ENCODE measurements at places on chromosomes 4 and X.

GRCh38 chr4:45971108-45971507 is 152.7 kb downstream of the GABRG1 start:
- DNase-seq: no peak

GRCh38 chr4:75542824-75543223 is 13.0 kb upstream of the ODAPH start:
- no peak for DNase-seq

- DNase-seq: no peak
Observed at GRCh38 chr4:150216726-150217125, 138.5 kb downstream of the DCLK2 start.

- no peak for DNase-seq
Observed at GRCh38 chrX:135890087-135890585, 3.1 kb downstream of the CT45A10 start.

DNA sequence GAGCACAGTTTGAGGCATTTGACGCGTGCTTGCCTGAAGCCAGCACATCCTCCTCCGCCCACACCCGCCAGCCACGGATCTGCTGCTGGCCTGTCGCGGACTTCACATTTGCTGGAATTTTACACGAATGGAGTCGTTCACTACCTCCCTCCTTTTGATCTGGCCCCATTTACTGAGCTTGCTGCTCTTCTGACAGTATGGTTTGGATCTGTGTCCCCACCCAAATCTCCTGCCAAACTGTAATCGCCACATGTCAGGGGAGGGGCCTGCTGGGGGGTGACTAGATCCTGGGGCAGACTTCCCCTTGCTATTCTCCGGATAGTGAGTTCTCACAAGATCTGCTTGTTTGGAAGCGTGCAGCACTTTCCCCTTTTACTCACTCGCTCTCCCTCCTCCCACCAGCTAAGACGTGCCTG is 19.9 kb upstream of the CPLX1 start:
- DNase-seq: no peak

DNA sequence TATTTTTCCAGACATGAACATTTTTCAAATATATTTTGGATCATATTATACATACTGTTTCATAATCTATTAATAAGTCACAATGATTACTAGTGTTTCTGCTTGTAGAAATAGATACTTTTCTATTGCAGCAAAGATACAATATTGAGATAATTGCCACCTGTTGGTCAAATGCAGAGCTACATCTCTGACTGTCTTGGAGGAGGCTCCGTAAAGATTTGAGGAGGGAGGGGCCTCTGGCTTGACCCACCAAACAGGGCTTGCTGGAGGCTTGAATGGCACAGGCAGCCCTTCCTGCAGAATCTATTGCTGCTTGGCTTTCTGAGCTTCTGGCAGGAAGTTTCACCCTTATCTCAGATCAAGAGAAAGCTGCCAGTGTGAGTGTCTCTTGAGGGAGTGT is 99.3 kb upstream of the ARMCX2 start:
- DNase-seq: peak; percentile 27

DNA sequence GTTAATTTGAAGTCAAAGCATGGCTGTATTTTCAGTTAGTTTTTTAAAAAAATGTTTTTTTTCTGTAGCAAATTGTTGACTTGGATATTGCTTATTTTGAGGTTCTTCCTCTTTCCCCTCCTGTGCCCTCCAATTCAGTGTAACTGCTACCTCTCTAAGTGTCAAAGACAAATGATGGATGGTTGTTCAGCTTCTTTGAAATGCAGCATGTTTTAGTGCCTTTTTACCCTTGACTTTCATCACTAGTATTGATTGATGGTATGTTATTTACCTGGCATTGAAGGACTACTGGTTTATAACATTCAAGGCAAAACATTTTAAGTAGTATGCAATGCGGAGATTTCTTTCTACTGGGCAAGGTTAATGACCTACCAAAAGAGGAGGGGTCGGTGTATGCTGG is 281.0 kb upstream of the FAT1 start:
- no peak for DNase-seq

DNA sequence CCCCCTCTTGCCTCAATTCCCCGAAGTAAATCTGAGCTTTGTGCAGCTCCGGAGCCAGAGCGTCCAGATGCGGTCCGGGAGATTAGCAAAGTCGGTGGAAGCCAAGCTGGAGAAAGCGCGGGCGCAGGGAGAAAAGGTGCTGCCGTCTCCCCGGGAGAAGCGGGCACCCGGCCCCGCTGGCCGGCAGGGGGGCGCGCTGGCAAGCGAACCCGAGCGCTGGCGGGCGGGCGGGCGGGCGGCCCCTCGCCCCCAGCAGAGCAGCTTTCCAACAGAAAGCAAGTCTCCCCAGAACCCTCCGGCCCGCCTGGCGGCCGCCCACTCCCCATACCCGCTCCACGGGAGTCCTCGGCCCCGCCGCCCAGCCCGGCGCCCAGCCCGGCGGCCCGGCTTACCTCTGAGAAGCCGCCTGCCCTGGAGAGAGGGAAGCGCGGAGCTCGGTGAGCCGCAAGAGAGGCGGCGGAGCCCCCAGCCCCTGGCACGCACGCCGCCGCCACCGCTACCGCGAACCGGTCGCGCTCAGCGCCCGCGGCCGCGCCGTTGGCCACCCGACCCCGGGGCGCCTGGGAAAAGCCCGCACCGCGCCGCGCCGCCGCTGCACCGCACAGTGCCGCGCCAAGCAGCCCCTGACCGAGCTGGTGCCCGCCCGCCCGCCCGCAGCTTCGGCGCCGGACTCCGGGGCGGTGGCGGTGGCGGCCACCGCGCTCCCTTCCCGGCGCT is 529 bp upstream of the CITED1 start:
- peak; percentile 28 for DNase-seq

DNA sequence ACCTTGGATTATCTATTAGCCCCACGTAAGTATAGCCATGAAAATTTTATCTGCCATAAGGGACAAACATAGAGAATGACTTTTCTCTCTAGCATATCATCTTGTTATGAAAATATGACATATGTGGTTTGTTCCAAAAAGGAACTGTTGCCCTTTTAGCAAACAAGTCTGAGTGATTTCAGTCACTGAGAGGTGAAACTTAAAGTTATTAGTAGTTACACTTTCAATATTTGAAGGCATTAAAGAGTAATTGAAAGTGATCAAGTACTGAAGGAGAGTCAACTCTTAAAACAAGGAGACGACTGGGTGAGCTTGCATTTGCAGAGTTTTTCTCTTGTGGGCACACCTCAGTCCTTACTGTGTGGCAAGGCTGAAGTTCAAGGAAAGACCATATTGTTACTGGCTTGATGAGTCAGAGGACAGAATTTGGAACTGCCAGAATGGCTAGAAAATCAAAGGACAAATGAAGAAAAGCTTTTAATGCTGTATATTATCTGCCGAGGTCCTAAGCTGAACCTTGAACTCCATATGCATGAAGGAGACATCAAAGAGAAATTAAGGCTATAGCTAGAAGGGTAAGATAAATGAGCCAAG is 205.1 kb upstream of the EMCN start:
- DNase-seq: no peak

DNA sequence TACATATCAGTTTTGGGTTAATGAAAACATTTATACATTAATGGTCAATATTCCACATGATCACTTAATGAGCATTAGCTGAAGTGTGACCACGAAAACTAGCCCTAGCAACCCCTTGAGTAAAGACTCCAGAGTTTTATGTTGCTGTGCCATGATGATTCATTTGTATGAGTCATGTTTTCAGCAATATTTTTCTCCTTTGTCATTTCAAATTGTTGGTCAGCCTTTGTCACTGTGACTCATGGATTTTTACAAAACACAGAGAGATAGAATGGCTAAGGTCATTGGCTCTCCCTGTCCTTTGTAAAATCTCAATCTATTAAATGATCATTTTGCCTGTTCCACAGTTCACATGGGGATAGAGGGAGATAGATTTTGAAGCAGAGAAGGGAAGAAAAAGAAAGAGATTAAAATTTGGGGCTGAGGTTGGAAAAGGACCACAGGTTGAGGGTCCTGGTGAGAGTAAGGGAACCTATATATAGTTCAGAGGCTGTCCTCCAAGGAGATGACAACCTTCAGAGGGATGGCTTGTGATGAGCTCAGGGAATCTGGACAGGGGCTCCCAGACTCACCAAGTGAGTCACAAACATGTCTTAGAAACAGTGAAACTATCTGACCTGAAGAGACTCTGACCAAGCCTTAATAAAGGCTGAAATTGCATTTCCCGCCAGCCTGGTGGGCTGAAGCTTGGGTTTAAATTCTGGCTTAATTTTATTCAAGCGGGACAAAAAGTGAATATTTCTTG is 25.6 kb downstream of the NR0B1 start:
- no peak for DNase-seq

DNA sequence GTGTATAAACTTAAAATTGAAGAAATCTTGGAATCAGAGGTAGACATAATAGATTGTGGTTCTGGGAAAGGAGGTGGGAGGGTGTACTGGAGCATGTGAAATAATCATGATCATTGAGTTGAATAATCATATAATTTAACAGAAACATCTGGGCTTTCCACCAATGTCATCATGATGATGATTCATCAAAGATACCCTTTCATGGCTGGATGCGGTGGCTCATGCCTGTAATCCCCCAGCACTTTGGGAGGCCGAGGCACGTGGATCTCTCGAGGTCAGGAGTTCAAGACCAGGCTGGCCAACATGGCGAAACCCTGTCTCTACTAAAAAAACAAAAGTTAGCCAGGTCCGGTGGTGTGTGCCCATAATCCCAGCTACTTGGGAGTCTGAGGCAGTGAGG is 6.7 kb upstream of the RUFY3 start:
- DNase-seq: no peak

DNA sequence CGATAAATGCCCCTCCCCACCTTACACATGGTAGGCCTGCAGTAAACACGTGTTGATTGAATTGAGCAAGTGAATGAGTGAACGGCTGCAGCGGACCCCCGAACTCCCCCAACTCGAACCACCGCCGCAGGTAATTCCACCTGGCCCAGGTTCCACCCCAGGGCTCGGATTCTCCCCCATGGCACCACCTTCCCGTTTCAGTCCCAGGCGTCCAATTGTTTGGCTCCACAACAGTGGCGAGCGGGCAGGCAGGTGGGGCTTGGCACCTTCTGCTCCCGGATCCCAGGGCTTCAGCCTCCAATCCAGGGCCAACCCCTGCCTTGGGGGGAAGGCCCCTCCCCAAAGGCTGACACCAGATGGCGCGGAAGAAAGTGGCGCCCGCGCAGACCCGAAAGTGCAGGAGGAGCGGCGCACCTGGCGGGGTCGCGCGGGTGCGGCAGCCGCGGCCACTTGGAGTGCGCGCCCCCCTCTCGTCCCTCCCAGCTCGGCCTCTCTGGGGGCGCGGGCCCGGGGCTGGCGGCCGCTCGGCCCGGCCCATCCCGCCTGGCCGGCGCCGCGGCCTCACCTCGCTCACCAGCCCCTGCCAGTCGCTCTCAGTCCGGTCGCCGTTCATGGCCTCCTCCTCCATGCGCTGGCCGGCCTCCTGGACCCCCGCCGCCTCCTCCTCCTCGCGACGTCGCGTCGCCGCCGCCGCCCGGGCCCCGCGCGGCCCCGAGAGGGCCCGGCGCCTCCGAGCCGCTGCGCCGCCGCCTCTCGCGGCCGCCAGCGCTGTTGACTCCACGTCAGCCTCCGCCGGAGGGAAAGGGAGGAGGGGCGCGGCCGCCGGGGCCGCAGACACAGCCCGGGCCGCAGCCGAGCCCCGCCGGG is at the start of gene CCDC149:
TSS of gene CCDC149 (minus strand) at position 791 of the 867 bp plus-strand sequence. CDS start at position 613, 178 bp downstream.
- DNase-seq: peak; percentile 36

GRCh38 chr4:171650543-171650942 is 162.7 kb upstream of the GALNTL6 start:
- peak; percentile 26 for DNase-seq

DNA sequence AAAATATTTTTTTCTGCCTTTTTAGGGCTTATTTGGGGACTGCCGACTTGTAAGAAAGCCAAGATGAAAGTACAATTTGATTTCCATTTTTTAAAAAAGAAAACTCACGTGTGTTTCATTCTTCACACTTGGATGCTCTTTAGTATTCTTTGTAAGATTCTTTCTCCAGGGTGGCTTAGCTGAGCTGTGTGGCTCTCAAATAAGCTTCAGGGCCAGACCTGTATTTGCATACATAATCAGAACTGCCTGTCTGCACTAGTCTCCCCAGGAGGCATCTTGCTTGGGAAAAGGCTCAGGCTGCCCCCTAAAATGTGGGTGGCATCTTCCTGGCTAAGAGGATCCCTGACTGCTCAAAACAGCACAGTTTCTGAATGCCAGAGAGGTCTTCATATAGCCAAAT is 498.4 kb downstream of the MID1IP1 start:
- DNase-seq: no peak

- DNase-seq: no peak
Observed at GRCh38 chr4:88938138-88938537, 118.8 kb downstream of the FAM13A start.

DNA sequence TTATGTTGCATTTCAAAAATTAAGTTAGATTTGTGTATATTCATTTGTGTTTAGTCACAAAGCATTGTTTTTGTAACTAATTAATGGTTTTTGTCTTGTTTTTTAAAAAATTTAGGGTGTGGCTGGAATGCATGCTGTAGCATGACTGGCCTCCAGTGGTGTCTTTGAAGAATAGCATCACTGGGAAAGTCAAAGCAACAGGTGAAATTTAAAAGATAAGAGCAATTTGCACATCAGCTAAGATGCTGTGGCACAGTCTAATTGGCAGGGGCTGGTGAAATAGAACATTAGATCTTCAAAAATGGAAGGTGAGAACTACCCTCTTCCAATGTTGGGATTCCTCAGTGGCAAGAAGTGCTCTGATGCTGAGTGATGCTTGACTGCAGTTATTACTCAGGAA is 45.3 kb downstream of the ANK2 start:
- peak; percentile 17 for DNase-seq

DNA sequence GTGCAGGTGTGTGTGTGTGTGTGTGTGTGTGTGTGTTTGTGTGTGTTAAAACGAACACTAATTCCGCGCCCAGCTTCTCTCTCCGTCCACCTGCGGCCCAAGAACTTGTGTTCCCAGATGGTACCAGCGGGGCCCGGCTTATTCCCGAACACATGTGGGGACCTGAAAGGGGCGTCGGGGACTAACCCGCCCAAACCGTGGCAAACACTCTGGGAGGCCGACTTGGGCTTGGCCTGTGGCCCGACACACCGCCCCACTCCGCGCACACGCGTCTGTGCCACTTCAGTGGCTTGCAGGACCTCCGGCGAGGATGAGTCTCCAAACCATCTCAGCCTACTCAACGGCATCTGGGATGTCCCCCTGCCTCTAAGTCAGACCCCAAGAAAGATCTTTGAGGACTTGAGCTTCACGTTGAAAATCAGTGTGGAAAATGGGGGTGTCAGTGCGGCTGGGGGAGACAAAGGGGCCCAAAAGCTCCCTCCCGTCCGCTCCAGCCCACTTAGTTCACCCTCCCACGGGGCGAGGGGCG is 790 bp upstream of the HHIP start:
- DNase-seq: peak; percentile 29

- peak; percentile 45 for DNase-seq
Observed at GRCh38 chr4:180665994-180666824, 1577.0 kb upstream of the TENM3 start.
